Large intestine (tissue), 12 donors: ENCODE measurements at places on chromosomes 3 and 15.

DNA sequence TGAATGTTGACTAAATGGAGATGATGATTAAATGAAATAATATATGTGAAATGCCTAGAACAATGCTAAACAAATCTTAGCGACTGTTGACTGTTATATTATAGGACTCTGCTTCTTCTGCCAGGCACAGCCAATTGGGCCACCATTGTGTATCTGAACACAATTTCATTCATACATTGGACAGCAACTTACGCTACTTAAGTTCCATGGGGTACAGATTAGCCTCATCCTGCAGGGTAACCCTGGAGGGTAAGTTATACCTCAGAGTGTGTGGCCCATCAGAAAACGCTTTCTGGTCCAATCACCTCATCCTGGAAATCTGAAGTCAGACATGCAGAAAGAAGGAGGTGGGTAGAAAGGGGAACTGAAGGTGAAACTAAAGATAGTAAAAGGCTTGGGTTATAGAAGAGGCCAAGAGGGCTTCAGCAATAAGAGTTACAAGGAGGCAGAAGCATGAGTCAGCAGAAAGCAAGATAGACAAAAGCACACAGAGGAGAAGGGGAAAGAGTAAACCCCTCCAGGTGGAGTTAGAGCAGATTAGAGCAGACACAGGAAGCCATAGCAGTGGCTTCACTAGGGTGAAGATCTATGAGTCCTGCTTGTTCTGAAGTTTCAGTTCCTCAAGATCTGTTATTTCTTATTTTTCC, 119.3 kb upstream of the SLC24A5 start:
- no peaks in the 10 kb centered on the region for H3K27me3 ChIP-seq
- peaks cover 23% of the 10 kb centered on the region for H3K4me1 ChIP-seq
- H3K27ac ChIP-seq = no peak overlapping the region
- no peaks in the 10 kb centered on the region for H3K36me3 ChIP-seq

- H3K4me1 ChIP-seq = no peaks in the 10 kb centered on the region
- no peaks in the 10 kb centered on the region for H3K27me3 ChIP-seq
- H3K27ac ChIP-seq = no peak overlapping the region
- no peaks in the 10 kb centered on the region for H3K36me3 ChIP-seq
- no peak overlapping the region for H3K4me3 ChIP-seq
Measured at GRCh38 chr3:160977773-160978172, 127.4 kb downstream of the B3GALNT1 start.

GRCh38 chr3:185071287-185071800, 81.5 kb downstream of the C3orf70 start:
- H3K36me3 ChIP-seq = no peaks in the 10 kb centered on the region
- DNase-seq = no peak
- peaks cover 18% of the 10 kb centered on the region for H3K4me1 ChIP-seq
- H3K4me3 ChIP-seq = no peak overlapping the region
- H3K27me3 ChIP-seq = no peaks in the 10 kb centered on the region

- H3K27ac ChIP-seq = no peak overlapping the region
- no peaks in the 10 kb centered on the region for H3K36me3 ChIP-seq
- H3K27me3 ChIP-seq = no peaks in the 10 kb centered on the region
- no peaks in the 10 kb centered on the region for H3K4me1 ChIP-seq
- no peak for DNase-seq
Measured at GRCh38 chr3:146581951-146582467, 23.1 kb downstream of the PLSCR5 start.

GRCh38 chr3:179898024-179898423, 138.7 kb downstream of the PEX5L start:
- DNase-seq = peak; percentile 17
- H3K27ac ChIP-seq = no peak overlapping the region
- no peaks in the 10 kb centered on the region for H3K36me3 ChIP-seq
- H3K4me3 ChIP-seq = no peak overlapping the region
- no peaks in the 10 kb centered on the region for H3K27me3 ChIP-seq
- no peaks in the 10 kb centered on the region for H3K4me1 ChIP-seq

- no peak overlapping the region for H3K4me3 ChIP-seq
- DNase-seq = no peak
- H3K27me3 ChIP-seq = no peaks in the 10 kb centered on the region
- no peaks in the 10 kb centered on the region for H3K36me3 ChIP-seq
Measured at GRCh38 chr3:156668073-156668763, 6.2 kb upstream of the TIPARP start.
